ENCODE measurements at places on chromosomes 6 and 20.

DNA sequence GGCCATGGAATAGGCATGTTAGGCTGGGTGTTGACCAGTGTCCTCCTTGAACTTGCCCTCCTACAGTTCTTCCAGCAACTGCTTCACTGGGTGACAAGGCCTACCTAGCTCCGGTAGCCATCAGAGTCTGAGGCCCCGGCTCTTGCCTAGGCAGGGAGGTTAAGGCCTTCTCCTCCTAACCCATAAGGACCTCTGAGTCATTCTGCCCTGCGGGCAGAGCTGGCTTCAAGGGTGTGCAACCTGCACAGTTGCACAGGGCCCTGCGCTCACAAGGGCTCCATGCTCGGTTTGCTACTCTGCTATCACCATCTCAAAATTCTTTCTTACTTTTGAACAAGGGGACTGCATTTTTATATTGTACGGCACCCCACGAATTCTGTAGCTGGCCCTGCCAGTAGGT, 17.9 kb downstream of the KCNB1 start:
- DNase-seq: no peak

GRCh38 chr6:27286141-27286540, 25.9 kb downstream of the POM121L2 start:
- DNase-seq: no peak

DNA sequence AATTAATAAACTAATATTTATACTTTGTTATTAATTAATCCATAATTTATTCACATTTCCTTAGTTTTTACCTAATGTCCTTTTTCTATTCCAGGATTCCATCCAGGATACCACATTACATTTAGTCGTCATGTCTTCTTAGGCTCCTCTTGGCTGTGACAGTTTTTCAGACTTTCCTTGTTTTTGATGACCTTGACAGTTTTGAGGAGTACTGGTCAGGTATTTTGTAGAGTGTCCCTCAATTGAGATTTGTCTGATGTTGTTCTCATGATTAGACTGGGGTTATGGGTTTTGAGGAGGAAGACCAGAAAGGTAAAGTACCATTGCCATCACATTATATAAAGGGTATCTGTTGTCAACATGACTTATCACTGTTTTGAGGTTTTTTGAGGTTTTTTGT, 67.3 kb downstream of the ZNF292 start:
- DNase-seq: no peak

DNA sequence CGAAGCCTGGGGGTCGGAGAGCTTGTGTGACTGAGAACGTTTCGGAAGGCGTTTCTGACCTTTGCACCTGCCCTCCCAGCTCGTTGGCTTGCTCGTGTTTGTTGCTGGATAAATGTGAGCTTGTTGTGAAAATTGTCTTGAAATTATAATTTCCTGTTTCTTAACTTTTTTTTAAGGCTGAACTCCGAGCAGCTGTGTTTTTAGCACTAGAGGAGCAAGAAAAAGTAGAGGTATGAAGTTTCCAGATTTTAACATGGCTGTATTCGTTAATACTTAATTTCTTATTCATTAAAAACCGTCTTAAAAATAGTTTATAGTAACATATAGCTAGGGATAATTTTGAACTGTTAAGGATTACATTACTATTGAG, 672 bp downstream of the CEP43 start:
- DNase-seq: no peak

DNA sequence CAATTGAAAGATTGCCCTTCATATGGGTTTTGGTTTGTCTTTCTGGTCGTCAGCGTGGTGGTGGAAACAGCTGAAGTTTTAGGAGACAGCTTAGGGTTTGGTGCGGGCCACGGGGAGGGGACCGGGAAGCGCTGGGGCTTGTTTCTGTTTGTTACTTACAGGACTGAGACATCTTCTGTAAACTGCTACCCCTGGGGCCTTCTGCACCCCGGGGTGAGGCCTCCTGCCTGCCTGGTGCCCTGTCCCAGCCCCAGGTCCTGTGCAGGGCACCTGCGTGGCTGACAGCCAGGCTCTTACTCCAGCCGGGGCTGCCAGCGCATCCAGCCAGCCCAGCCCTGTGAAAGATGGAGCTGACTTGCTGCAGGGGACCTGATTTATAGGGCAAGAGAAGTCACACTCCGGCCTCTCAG, 22.8 kb downstream of the NPEPL1 start:
- no peak for DNase-seq

GRCh38 chr6:26086211-26086610, 1.0 kb upstream of the HFE start:
- DNase-seq: no peak

GRCh38 chr6:100809346-100809745, 71.8 kb downstream of the ASCC3 start:
- DNase-seq: no peak

DNA sequence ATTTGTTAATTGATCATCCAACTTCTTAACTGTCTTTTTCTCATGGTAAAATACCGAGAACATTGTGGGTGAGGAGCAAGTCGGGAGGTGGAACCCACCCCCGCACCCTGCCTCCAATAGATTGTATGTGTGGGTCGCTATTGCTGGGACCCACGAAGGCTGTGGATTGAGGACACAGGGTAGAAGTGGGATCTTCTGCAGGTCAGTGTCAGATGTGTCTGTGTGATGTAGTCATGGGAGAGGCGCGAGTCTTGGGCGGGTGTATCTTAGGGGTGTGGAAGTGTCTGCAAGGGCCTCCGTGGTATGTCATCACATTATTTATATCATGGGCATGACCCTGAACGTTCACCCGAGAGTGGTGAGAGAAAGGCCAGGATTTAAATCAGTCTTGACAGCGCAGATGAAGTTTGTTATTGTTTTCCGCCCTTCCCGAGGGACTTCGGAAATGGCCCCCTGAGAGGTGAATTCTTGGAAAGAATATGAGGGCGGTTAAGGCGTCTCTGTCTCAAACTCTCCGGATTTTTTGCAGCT, 472 bp upstream of the PAQR8 start:
- DNase-seq: no peak

DNA sequence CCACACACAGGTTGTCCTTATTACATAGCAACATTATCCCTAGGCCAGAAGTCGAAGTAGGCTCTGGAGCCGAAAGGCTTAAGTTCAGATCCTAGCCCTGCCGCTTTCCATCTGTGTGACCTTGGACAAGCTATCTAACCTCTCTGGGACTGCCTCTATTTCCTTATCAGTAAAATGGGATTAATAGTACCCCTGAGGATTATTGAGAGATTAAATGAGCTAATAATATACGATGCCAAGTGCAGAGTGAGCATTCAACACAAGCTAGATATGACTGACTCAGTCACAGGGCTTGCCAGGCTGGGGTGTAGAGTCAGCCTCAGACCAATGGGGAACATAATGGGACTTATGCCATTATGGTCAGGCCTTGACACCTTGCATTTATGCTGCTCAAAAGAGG, 8.9 kb upstream of the SPATA2 start:
- no peak for DNase-seq

GRCh38 chr6:37142050-37142614, 27.8 kb upstream of the PIM1 start:
- no peak for DNase-seq

DNA sequence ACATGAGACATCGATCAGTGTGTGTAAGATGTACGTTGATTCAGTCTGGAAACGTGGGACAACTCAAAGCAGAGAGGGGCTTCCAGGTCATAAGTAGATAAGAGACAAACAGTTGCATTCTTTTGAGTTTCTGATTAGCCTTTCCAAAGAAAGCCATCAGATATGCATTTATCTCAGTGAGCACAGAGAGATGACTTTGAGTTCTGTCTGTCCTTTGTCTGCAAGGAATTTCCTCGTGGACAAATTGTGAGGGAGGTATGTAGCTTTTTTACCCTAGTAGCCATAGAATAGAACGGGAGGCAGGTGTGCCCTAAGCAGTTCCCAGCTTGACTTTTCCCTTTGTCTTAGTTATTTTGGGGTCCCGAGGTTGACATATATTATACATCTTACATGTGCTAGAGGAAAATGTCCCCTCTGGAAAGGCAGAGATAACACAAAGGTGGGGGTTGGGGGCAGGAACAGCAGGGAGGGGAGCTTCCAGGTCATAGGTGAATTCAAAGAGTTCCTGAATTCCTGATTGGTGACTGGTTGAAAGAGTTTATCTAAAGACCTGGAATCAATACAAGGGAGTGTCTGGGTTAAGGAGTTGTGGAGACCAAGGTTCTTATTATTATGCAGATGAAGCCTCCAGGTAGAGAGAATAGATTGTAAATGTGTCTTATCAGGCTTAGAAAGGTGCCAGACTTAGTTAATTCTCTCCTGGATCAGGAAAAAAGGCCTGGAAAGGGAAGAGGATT, 237.0 kb downstream of the NFATC2 start:
- no peak for DNase-seq

- no peak for DNase-seq
Measured at GRCh38 chr6:42555477-42556457, 8.1 kb upstream of the UBR2 start.

GRCh38 chr6:71205336-71205956, 83.2 kb upstream of the OGFRL1 start:
- no peak for DNase-seq

DNA sequence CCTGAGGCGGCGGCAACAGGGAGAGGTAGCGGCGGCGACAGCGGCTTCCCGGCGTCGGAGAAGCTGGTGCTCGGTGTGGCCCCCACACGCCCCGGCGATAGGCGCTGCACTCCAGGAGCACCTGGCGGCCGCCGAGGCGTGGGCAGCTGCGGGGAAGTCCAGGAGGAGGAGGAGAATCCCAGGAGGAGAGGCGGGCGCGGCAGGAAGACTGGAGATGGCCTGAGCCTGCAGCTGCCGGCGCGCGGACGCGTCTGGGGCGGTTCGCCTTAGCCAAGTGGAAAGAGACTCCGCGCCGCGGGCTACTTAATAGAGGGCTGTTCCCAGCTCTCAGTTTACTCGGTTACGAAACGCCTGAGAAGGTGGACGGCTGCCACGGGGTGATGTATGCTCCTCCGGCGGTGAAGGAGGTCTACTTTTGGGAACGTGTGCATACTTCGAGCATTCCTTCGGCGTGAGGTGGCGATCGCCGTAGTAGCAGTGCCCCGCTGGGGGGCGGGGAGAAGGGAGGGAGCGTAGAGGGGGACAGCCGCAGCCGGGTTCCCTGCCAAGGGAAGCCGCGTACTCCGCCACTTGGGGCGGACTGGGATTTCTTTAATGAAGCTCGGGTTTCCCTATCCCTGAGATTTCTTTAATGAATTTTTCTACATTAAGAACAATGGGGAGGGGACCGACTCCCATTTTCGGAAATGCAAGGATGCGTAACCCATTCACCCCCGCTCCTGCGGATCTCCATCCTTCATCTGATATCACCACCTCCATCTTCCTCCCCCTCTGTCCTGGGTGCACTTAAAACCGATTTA, at the start of gene COL12A1:
Gene COL12A1, minus strand, starts transcription at position 278 of the 800 bp plus-strand sequence. CDS start 3,261 bp downstream, outside the sequence.
- peak; percentile 96 for DNase-seq

GRCh38 chr20:32436142-32436861, 78.2 kb downstream of the ASXL1 start:
- DNase-seq: no peak

GRCh38 chr6:14458669-14459266, 341.2 kb downstream of the CD83 start:
- peak; percentile 13 for DNase-seq

GRCh38 chr6:39453956-39454524, 131.5 kb upstream of the KCNK16 start:
- no peak for DNase-seq

DNA sequence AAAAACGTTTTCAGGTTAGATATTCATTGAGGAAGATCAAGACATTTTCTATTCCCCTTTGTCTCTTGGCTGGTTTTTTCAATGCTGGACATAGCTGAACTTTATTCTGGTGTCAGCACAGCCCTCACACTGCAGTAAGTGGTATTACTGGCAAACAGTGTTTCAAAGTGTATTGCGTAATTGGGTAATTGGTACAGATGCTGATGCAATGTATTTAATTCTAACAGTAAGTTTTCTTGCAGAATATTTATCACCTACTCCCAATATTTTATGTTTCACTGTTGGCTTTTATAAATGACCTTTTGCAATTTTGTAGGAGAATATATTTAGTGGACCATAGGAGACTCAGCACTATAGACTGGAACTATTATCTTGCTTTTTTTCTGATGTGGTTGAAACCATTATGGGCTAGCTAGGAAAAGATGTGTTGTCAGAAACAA, 287.6 kb upstream of the SOX4 start:
- no peak for DNase-seq

DNA sequence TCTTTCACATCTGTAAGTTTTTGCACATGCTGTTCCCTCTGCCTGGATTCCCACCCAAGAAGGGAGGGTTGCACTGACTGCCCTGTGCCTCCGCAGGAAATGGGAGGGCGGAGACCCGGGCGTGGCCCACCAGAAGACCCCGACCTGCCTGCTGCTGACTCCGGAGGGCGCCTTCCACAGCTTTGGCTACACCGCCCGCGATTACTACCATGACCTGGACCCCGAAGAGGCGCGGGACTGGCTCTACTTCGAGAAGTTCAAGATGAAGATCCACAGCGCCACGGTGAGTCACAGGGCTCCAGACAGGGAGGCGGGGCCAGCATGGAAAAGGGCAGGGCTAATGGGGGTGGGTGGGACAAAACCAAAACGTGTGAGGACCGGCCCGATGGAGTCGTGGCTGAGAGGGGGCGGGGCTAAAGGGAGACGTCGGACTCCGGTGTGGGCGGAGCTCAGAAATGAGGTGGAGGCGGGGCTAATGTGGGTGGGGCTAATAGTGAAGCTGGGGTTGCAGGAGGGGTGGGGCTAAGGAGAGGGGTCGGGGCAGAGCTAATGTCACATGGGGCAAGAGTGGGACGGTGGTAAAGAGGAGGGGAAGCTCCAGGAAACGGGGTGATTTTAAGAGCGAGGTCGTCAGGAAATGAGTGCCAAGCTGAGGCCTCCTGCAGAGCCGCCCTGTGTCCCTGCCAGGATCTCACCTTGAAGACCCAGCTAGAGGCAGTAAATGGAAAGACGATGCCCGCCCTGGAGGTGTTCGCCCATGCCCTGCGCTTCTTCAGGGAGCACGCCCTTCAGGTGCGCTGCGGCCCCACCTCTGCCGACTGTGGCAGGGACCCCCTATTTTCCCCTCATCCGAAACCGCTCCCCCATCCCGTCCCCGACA, 12.6 kb downstream of the HSPA12B start:
- no peak for DNase-seq

GRCh38 chr6:70257768-70258273, 45.1 kb downstream of the COL9A1 start:
- DNase-seq: no peak

- no peak for DNase-seq
Measured at GRCh38 chr6:144007478-144008119, 460 bp downstream of the PLAGL1 start.

DNA sequence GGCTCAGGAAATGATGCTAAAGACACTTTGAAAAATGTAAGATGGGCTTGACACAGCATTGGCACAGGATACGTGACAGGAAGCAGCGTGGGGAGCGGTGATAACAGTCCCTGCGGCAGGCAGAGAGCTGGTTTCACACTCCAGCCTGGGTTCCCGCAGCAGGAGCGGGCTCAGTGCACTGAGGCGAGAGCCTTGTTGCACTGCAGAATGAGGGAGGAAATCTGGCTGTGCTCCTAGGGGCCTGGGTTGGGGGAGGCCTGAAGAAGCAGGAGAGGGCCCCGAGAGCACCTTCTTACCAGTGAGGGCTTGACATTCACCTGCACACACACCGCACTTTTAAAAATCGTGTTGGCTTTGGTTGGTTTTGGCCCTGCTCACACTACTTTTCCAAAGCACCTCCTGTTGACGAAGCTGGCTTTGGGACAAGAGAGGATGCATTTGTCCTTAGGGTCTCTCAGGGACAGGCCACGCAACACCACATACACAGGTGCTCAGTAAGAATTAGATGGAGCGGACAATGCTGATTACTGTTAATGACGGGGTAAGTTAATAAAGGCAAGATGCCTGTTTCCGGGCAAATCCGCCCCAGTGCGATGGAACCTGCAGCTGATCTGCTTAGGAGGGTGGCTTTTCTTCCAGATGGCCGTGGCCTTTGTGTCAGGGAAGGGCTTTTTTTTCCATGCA, 49.4 kb upstream of the ARMC2 start:
- DNase-seq: no peak

- no peak for DNase-seq
Measured at GRCh38 chr20:4811661-4812181, 90.0 kb downstream of the PRND start.

Data from skin of body (tissue), 3 donors.